Fibroblast of skin of scalp (primary cell): ENCODE measurements at places on chromosomes 3 and 15.

- DNase-seq = peak; percentile 82
These were observed 13.0 kb upstream of the PHLDB2 start for GRCh38 chr3:111846039-111846438.

DNA sequence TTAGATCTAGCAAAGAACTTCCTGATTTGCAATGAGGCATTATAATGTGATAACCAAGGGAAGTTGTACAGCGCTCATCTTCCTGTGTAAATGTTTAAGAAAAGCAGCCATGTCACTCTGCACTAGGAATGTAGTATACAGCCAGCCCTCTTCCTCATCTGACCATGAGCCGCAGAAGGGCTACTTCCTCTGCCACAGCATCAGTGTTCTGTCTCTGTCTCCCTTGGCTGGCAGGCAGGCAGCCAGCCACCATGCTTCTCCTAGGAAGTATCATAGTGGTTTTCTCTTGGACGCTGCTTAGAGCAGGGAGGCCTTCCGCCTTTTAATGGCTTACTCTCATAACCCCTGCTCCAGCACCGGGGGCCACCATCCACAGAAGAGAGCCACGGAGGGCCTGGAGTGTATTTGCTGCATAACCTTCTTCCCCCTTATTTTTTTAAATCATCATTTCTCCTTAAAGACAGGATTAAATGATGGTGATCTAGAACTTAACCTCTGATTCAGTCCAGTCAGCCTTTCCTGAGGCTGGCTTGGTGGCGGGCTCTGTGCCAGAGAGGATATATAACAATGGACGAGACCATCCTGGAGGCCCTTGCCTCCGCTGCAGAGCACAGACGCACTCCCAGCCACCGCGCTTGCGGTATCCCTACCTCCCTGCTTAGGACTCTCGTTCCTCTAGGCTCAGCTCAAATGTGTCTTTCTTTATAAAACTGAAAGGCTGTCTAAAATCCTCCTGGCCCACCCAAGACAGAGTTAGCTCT is 57.3 kb upstream of the PLXNA1 start:
- DNase-seq = no peak

- no peak for DNase-seq
These were observed 3.0 kb upstream of the SPG11 start for GRCh38 chr15:44666210-44667038.

DNA sequence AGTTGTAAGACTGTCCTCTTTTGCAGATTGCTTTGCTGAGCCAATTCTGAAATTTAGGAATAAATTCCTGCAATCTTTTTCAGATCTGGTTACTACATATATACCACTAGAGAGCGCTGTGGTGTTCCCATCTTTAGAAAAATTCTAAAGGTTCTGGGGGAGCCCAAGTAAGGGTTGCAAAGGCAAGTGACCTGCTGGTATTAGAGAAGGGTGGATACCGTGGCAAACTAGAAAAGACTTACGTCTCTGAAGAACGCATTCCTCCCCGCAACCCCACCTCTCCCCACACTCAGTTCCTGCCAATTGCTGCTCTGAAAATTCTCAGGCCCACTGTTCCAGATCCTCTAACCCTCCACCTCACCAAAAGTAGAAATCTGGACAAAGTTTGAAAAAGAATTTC is 48.5 kb downstream of the EFHB start:
- DNase-seq = peak; percentile 49

DNA sequence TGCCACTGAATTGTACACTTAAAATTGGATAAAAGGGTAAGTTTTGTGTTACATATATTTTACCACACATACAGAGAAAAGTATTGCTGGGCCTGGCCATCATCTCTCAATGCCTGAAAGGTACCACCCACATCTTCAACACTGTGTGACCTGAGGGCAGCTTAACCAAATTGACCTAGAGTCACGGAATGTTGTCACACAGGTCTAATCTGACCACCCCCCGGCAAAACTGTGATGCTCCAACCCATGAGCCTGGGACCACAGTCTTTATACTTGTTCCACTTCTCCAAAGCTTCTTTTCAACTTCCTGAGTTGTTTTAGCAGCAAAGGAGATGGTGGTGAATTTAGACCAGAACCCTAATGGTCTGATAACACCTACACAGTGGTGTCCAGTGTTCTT is 210.3 kb upstream of the TPM1 start:
- DNase-seq = no peak

DNA sequence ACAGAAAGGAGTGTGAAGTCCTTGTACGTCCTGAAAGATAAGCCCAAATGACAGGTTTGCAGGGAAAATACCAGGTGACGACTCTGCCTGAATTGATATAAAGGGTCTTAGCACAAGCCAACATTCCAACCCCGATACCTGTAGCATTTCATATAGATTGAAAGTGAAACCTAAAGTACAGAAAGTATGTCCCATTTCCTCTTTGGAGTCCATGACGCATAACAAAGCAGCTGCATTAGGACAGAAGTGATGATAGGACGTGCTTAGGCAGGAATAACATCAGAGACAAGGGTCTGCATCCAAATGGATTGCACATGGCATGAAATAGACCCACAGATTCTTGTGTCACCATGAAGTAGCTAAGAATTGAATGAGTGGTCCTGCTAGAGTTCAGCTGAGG is 187.0 kb upstream of the ROBO1 start:
- DNase-seq = no peak

DNA sequence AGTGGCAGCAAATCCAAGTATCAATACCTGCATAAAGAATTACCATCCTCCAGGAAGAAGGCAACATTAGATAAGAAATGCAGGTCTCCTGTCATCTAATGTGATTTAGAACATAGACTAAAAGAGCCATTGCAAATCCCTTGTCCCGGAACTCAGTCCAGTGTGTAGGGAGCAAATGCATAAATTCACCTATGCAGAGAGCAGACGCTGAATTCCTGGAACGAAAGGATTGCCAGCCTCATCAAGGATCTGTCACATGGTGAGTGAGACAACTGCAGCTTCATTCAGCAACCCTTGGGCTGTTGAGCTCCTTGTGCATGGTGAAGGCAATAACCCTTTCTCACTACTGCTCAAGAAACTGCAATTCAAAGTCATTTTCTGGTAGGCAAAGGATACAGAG is 696.8 kb upstream of the CFAP20DC start:
- DNase-seq = no peak

- no peak for DNase-seq
These were observed 432.2 kb downstream of the TUSC7 start for GRCh38 chr3:117141812-117142211.

DNA sequence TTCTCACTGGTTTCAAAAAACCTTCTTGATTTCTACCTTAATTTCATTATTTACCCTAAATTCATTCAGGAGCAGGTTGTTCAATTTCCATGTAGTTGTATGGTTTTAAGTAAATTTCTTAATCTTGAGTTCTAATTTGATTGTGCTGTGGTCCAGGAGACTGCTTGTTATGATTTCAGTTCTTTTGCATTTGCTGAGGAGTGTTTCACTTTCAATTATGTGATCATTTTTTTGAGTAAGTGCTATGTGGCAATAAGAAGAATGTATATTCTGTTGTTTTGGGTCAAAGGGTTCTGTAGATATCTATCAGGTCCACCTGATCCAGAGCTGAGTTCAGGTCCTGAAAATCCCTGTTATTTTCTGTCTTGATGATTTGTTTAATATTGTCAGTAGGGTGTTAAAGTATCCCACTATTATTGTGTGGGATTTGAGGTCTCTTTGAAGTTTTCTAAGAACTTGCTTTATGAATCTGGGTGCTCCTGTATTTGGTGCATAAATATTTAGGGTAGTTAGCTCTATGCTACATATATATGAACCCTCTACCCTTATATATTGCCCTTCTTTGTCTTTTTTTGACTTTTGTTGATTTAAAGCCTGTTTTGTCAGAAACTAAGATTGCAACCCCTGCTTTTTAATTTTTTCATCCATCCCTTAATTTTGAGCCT is 158.4 kb upstream of the TPRG1 start:
- DNase-seq = no peak

DNA sequence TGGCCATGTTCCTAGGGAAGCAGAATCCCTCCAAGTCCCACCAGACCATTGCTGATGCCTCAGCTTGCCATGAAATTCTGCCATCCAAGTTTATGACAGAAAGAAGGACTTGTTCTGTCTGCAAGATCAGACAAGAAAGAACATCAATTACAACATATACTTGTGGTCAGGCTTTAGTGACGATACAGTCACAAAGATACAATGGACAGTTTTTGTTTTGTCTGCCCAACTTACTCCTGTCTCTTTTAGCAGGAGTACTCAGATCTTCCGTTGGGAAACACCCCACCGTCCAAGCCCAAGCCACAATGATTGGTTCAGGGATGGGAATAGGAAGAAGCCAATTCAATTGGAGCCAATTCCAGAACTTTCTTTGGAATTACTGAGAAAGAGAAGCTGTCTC is 15.7 kb downstream of the KLHL6 start:
- DNase-seq = no peak

DNA sequence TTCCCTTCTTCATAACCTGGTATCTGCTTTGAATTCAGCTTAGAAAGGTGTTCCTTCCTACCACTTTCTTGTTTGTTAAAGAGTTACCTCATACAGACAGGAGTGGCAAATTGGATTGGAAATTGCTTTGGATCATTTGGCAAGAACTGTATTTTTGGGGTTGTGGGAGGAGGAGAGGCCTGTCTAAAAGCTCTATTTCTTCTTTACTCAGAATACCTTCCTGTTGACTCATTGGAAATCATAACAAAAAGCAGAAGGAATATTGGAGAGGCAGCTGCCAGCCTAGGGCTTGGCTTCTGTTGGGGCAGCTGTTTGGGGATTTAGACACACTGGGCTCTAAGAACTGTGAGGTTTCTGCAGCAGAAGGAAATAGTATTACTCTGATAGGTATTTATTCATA is 14.2 kb downstream of the IQGAP1 start:
- DNase-seq = peak; percentile 87

DNA sequence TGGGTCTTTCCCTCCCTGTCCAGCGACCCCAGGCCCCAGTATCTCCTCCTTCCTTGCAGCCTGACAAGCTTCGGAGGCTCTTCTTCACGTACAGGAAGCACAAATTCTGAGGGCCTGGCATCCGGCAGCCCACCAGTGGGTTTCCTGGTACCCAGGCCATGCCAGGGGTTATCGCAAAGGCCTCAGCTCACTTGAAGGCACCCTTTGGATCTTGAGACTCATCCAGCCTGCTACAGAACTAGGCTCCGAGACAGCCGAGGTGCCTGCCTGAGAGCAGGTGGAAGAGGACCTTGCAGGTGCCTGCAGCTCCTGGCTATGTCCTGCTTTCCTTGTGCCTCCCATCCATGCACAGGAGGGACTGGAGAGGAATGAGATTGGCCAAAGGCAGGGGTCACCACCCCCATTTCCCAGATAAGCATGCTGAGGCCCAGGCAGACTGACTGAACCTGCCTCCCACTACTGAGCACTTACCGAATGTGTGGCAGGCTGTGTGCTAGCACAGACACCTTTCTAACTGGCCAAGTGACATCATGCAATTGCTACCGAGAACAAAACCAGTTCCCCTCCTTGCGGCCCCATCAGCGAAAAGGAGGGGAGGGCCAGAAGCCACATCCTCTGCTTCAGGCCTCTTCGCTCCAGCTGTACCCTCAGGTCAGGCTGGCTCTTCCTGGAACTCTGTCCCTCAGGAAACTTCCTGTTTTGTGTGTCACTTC is 11.2 kb downstream of the SH2D7 start:
- no peak for DNase-seq

- DNase-seq = no peak
These were observed 8.6 kb upstream of the ITGB5 start for GRCh38 chr3:124895756-124896155.

- no peak for DNase-seq
These were observed 632.3 kb upstream of the NR2F2 start for GRCh38 chr15:95698230-95698629.

DNA sequence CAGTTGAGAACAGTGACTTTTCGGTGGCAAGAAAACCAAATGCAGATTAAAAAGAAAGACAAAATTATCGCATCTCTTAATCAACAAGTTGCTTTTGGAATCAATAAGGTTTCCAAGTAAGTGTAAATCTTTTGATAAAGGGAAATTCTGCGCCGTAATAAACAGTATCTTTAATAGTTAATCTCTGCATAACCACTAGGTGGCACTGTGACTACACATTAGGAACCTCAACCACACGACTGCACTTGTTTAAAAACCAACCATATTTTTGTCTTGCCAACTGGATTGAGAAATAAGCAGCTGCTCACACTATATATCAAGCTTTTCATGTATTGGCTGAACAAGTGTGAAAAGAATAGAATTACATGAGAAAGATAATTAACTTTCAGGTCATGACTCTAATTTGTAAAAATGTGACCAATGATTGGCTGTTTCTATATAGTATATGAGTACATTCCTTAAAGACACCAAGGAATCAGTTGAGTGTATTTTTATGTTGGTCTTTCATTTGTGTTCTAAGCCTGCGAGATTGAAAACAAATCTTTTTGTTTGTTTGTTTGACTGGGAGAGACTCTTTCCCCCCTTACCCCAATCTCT is 72.7 kb downstream of the DZIP3 start:
- peak; percentile 66 for DNase-seq

DNA sequence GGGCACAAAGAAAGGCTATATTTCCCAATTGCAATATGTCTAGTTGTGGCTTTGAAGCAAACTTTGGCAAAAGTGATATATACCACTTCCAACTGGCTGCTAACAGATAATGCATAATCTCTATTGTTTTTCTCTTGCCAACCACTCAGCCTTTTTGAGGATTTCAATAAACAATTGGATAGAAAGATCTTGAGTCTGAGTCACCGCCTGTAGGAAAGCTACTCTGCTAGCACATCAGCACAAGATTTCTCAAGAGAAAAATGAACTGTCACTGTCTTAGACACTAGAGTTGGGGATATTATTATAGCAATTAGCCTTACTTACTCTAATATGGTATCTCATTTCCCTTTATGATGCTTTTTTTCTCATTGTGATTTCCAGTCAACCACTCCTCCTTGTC is 119.7 kb downstream of the SST start:
- peak; percentile 22 for DNase-seq

GRCh38 chr3:191715585-191715984 is 254.6 kb downstream of the PYDC2 start:
- no peak for DNase-seq

DNA sequence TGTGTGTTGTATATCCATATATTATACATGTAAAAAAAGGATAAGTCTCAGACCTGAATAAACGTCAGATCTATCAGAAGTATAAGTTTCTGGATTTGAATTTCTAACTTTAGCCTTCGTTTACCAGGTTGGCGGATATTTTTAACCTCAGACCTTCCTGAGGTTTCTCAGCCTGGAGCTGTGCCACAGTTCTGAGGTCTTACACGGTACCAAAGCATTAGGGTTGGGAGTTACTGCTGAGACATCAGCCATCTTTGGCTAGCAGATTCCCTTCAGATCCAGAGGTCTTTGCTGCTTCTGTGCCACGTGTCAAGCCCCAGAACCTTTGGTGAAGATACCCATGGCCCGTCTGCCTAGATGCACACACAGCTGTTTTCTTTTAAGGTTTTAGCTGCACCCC is 84.7 kb downstream of the PPP2R3A start:
- DNase-seq = no peak

GRCh38 chr3:54999159-54999558 is 71.3 kb upstream of the LRTM1 start:
- peak; percentile 92 for DNase-seq
